ENCODE measurements at places on chromosomes 4 and X.

DNA sequence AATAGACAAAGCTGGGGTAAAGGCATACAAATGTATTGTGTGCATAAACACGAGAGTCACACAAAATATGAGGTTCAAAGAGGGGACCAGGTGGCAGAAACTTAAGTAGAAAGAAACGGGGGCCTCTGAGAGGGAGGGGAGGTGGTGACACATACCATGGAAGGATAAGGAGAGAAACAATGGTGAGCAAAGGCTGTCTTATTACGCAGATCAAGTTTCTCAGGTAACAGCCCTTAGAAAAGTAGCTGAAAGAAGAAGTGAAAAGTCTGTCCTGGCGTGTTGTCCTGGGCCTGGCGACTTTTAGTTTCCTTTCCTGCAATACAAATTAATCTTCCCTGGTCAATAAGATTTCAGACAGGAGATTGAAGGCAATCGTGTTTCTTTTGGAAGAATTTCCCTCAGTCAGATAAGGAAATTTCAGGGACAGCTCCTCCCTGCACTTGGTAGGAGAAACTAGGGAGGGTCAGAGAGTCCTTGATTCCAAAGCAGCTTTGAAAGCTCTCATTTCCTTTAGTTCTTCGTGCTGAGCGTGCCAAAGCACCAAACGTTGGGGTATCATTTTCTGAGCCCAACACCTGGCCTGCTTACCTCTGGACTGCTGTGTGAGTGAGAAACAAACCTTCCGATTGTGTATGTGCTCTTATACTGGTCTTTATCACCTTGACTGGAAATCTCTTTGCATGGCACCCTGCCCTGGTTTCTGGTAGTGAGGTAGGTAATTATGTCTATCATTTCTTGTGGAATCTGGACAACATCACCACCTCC, 676.7 kb upstream of the LCORL start:
- DNase-seq = no peak

- peak; percentile 56 for DNase-seq
Observed at GRCh38 chrX:155997436-155997835, at the start of gene IL9R. IL9R (plus strand) TSS chrX:155997696; CDS start chrX:155997760, 64 bp downstream.

DNA sequence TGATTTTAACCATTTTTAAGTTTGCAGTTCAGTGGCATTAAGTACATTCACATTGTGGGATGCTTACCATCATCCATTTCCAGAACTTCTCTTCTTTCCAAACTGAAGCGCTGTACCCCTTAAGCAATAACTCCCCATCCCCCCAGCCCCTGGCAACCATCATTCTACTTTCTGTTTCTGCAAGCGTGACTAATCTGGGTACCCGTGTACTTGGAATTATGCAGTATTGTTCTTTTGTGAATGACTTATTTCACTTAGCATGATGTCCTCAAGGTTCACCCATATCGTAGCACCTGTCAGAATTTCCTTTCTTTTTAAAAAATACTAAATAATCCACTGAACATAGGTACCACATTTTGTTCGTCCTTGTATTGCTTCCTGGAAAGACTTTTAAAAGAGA, 32.9 kb downstream of the USP9X start:
- DNase-seq = no peak

DNA sequence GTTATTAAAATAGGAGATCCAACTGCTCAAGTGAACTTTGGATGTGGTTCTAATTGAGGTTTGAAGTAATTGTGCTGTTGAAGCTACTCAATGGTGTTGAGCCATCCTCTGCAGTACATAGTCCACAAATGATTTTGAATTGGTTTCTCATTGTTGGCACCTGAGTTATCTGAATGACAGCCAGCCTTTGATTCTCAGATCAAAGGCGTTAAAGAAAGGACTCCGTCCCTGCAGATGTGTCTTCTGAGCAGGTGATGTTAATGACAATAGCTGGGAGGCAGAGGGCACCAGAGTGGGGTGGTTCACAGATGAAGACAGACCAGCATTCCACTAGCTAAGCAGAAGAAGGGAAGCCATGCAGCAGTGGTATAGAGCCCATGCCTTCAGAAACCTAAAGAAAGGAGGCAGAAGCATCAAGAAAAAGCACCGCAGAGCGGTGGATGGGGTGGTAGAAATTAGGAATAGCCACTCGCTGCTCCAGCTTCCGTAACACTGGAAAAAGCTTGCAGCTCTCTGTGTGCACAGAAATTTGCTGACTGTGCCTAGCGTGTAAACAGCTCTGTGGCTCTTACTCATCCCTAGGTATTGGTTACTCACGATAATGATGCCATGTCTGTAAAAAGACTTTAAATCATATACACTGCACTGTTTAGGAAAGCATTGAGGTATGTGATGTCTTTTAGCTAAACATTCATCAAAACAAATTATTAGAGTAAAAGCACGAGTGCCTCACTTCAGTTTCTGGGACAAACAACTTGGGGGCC, 79.2 kb upstream of the CLCN4 start:
- no peak for DNase-seq

GRCh38 chr4:1291996-1292702, 2.5 kb downstream of the MAEA start:
- no peak for DNase-seq

DNA sequence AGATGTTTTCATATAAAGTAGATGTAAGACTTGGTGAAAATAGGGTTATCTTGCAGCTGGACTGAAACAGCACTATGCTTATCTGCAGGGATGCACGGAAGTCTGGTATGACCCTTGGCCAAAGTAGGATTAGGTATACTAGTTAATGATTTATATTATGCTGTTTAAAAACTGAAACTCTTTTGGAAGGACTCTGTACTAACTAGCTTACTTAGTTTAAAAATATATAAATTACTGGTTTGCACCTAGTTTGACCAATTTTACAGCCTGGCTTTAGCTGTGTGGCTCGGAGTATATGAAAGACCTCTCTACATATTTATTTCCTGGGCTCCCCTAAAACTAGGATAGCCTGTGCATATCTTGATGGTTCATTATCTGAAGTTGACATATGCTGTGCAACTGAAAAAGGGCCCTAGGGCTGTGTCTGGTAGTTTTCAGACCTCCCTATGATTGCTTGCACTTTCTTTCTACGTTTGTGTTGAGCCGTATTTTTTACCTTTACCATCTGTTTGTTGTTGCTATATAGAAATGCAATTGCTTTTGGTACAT, 89.2 kb downstream of the TMEM144 start:
- no peak for DNase-seq

- peak; percentile 75 for DNase-seq
Observed at GRCh38 chr4:71184195-71184781, 154.5 kb upstream of the SLC4A4 start.

Data from GM13977 (cell line).